ENCODE measurements at places on chromosomes 3 and 15. TPM values are rescaled to one million over a fixed set of nuclear protein-coding genes. Genes with fewer than 3 reads are reported as not detected.

GRCh38 chr15:69780981-69781380 is 316.7 kb downstream of the TLE3 start:
- no peak for DNase-seq

DNA sequence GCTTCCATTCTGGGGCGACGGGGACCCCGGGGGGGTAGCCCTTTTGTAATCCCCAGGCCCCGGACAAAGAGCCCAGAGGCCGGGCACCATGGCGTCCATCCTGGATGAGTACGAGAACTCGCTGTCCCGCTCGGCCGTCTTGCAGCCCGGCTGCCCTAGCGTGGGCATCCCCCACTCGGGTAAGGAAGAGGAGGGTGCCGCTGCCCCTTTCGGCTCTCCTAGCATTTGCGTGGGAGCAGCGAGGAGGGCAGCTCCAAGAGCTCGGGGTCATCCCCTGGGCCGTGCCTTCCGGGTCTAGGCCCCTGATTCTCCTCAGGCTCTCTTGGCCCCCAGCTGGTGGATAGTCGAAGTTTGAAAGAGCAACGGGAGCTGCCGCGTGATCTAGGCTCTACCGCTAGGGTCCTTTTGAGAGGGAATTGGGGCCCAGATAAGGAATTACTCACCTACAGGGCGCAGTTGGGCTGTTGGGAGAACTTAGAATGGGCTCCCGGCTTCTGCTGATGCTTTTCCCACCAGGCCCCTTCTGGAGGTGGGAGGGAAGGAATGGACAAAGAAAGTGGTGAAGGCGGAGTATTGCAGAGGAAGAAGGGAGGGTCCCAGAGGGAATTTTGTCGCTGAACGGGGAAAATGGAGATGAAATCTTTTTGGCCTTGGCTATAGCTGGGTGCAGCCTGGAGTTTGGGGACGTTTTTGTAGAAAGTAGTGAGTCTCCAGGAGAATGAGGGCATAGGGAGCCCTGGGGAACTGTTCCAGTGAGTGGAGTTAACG is 615 bp downstream of the VPS18 start:
- DNase-seq = peak; percentile 72

DNA sequence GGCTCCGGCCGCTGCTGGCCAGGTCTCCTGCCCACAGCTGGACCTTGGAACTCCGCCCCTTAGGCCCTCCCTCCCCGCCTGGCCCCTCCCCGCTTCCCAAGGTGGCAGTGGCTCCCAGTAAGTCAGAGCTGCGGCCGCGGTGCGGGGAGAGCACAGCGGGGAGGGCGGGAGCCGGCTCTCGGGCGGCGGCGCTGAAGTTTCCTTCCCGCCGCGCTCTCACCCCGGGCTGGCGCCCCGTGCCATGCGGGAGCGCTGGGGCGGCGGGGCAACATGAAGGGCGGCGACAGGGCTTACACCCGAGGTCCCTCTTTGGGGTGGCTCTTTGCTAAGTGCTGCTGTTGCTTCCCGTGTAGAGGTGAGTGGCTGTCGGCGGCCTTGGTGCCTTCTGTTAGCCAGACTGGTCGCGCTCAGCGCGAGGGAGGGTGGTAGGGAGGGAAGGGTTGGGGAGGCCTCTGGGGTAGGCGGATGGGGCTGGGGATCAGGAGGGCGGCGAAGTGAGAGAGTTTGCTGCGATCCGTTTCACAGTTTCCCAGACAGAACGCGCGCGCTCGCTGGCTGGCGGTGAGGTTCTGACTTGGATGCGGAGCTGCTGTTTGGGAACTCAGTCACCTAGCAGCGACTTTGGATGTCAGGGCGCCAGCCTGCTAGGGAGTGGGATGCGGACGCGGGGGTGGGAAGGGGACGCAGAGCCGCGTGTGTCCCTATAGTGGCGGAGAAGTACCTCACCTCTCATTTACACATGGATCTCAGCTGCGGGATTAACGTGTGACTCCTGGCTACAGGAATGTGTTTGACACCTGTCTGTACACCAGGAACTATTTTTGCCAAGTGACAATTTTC is 145.5 kb upstream of the UMPS start:
- DNase-seq = peak; percentile 53

ROBO2 gene
- 32.3 TPM for total RNA-seq

GRCh38 chr15:41501931-41502794 is 8.5 kb downstream of the ITPKA start:
- DNase-seq = no peak

GRCh38 chr3:195849322-195850074 is 37.8 kb upstream of the MUC4 start:
- no peak for DNase-seq

GRCh38 chr3:23767546-23767945 is 38.2 kb upstream of the UBE2E1 start:
- no peak for DNase-seq

DNA sequence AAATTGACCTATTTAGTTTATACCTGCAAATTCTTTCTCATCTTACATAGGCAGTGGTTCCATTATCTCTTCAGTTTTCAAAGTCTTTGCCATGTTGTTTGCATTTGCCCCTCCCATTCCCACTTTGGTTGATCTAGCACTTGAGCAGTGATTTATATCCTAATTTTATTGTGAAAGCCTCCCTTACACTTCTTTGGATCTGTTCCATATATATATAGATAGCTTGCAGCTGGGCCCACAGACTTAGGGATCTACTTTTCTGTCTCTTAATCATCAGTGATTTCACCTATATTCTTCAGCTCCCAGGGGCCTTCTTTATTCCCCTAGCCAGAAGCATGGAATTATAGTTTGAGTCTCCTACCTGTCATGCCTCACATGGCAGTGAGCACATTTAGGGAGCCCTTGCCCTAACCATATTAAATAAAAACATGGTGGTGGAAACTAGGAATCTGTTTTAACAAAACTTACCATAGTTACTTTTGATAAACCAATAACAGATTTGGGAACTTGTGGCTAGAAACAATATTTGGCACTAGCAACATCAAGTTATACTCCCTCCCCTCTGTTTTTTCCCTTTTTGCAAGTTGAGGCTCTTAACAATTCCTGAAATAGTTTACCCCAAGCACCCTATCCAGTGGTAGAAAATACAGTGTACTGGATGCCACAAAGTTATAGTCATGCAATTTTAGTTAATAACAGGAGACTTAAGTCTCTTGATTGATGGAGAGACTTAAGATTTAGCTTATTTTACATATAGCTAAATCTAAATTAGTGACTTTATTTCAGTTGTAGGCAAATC is 41.7 kb downstream of the ARIH1 start:
- DNase-seq = no peak

- DNase-seq = no peak
Measured at GRCh38 chr15:66153549-66154415, 99.8 kb downstream of the MEGF11 start.

CLDN18 gene
- total RNA-seq = not detected

AHSG gene
- not detected for total RNA-seq

- no peak for DNase-seq
Measured at GRCh38 chr3:144058713-144059112, 87.1 kb downstream of the DIPK2A start.

GRCh38 chr3:136294176-136294575 is 44.0 kb downstream of the PCCB start:
- no peak for DNase-seq

DNA sequence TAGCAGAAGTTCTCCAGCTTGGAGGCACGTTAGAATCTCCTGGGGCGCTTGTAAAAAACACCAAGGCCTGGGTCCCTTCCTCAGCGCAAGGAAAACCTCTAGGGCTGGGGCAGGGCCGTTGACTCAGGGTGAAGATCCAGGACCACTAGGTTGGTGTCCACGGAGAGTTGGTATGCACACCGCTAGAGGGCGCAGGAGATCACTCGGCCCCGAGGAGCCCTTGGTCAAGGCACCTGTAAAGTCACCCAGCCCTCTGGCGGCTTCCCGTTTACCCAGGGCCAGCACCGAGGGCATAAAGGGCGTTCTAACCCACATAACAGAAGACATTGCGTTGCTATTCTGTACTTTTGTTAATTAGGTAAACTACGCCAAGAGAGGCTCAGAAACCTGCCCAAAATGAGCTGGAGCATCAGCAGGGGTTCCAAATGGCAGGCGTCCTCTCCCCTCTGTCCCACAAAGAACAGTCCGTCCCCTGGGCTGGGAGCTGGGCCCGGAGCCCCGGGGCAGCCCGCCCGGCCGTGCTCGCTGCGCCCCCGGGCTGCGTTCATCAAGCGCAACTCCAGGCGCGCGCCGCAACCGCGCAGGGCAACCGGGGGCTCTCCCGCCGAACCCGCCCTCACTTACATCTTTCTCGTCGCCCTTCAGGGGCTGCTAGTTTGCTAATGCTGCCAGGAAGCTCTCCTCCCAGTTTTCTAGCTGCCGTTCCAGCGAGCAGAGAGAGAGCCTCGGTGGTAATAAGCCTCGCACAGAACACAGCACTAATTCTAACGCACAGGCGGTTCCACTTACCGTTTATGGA is 332.1 kb downstream of the ARRDC4 start:
- peak; percentile 65 for DNase-seq

SIAH2 gene
- total RNA-seq = 22.1 TPM

DNA sequence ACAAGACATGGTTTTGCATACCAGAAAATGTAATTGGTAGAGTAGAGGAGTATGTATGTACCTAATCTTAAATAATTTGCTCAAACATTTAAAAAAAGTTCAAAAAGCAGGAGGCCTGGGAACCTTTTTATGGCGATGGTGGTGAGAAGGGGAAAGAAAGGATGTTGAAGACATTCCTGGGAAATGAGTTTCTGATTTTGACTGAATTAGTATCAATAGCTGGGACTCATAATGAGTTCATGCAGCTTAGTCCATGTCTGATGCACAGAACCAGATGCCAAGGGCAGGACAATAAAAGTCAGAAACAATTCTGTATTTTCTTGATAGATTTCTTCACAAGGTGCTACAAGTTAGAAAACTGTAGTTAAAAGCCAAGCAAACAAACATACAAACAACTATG is 395.3 kb downstream of the GAP43 start:
- no peak for DNase-seq

MITF gene
- total RNA-seq = 768 TPM

- DNase-seq = peak; percentile 97
Measured at GRCh38 chr3:90184861-90185260, 1077.4 kb downstream of the EPHA3 start.

DNA sequence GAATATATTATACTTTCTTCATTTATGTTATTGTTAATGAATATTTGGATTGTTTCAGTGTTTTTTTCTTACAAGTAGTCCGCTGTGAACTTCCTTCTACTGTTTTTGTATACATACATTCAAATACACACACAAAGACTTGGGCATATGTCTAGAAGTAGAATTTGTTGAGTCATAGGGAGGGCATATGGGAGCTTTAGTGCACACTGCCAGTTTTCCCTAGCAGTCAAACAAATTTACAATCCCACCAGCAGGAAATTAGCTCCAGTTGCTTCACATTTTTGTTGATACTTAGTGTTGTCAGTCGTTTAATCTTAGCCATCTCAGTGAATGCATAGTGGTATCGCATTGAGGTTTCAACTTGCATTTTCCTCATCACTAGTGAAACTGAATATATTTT is 492.3 kb downstream of the DIPK2A start:
- no peak for DNase-seq

DNA sequence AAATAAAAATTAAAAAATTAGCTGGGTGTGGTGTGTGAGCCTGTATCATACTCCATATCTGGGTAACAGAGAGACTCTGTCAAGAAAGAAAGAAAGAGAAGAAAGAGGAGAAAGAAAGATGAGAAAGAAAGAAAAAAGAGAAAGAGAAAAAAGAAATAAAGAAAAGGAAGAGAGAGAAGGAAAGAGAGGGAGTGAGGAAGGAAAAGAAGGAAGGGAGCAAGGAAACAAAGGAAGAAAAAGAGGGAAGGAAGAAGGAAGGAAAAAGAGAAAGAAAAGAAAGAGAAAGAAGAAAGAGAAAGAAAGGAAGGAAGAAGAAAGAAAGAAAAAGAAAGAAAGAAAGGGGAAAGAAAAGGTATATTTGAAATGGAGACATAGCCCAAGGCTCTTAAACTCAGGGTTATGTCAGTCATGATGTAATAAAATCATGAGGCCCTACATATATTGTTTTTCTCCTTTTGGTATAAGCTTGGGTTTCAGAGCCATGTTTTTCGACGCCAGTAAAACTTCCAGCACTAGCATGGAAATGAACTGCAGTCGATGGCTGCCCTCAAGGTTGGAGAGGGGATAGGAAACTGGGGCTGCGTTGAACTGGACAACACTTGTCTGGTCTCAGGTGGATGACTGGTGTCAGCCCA is 38.0 kb upstream of the RFTN1 start:
- no peak for DNase-seq

GPR62 gene
- not detected for total RNA-seq

MAGI1 gene
- 3.6 TPM for total RNA-seq

INKA1 gene
- total RNA-seq = 6.9 TPM

GUCA1C gene
- total RNA-seq = not detected

- no peak for DNase-seq
Measured at GRCh38 chr3:124748560-124749198, 18.4 kb downstream of the UMPS start.

DNA sequence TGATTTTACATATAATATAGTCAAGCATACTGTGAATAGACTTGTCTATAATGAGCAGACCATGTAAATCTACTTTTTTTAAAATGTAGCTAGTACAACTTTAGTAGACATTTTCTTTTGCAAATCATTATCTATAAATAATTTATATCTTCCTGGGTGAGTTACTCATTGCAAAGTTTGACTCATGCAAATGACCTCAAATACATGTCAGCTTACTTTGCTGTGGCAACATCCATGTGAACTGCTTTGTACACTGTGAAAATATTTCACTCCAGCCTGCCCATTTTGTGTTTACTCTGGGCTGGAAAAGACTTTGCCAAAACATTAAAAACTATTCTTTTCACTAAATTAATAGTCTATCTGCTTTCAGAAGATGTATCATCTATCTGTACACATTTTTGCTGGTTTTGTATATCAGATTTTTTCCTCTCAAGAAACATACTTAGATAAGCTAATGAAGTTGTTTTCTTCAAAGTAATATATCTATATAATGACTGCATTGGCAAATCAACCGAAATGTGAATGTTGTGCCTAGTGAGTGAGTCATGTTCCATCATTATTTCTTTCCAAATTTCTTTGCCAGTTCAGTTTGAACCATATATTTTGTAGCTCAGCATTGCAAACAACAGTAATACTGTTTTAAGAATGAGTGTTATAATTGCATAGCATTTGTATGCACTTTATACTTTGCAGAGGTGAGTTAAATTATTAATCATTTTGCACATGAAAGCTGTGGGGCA is 26.5 kb downstream of the IGSF10 start:
- DNase-seq = no peak

DNA sequence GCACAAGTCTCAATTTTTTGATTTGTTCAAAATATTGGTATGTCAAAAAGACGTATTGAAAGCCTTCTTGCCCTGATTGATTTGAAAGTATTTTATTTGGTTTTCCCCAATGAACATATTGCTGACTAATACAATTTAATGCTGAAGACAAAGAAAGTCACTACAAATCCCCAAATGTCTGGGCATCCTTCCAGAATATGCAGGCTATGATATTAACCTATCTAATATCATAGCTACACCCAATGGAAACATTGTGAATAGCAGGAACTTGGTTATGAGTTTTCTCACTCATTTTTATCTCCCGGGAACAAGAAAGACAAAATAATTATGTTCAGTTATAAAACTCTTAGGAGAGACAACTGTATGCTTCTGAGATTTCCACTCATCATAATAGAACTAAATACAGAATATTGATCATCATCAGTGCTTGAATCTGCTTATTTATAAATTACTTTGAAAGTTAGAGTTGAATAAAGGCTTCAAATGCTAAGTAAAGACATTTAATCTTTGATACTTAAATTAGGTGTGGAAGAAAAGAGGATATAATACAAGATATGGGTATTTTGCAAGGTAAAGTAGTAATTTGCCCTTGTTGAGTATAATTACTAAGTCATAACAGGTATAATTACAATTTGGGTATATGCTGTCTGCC is 483.9 kb downstream of the RBMS3 start:
- peak; percentile 83 for DNase-seq

All from SK-MEL-5 (cell line).